ENCODE measurements at places on chromosomes 13 and 19. TPM values are rescaled to one million over a fixed set of nuclear protein-coding genes. Genes with fewer than 3 reads are reported as not detected.

DNA sequence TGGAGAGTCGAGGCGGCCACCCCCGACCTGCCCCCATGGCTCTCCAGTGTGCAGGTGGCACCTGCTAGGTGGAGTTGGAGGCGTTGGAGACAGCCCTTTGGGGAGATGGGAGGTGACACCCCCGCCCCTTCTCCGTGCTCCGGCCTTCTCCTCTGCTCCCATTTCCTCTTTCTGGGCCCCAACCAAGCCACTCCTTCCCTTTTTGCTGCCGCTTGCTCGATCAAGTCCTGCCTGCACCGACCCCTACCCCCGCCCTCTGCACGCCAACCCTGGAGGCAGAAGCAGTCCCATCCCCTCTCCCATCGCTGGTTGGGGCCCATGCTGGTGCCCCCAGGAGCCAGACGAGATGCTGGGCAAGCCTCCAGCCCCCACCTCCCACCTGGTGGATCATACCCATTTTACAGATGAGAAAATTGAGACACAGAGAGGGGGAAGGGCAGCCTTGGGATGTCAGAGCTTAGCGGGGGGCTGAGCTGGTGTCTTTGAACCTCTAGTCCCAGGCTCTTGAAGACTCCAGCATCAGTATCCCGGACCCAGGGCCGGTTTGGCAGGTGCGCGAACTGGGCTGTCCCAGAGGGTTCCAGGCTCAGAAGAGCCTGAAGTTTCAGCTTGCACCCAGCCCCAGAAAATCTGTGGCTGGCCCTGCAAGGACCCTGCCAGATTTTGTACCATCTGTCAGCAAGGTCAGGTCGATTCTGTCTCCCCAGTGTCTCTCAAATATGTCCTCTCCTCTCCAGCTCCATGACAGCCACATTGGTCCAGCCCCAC is 10.3 kb downstream of the GNA15 start:
- no peak for DNase-seq

DNA sequence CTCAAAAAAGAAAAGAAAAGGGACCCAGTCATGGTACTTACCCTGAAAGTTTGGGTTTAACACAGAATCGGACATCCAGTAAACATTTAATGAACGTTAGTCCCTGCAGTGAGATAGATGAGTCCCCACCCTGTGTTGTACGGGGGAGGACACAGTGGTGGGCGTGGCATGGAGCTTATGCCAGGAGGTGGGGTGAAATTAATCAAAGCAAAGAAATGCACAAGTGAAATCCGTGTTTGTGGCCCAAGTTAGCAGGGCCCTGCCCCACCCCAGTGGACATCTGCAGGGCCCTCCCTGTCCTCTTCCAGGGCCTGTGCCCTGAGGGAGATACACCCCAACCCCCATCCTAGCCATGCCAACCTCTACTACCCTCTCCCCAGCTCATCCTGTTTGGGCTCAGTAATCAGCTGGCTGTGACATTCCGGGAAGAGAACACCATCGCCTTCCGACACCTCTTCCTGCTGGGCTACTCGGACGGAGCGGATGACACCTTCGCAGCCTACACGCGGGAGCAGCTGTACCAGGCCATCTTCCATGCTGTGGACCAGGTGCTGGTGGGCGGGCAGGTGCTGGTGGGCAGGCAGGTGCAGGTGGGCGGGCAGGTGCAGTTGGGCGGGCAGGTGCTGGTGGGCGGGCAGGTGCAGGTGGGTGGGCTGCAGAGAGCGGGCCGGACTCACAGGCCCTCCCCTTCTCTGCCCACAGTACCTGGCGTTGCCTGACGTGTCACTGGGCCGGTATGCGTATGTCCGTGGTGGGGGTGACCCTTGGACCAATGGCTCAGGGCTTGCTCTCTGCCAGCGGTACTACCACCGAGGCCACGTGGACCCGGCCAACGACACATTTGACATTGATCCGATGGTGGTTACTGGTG is 3.9 kb downstream of the MCOLN1 start:
- no peak for DNase-seq

DNA sequence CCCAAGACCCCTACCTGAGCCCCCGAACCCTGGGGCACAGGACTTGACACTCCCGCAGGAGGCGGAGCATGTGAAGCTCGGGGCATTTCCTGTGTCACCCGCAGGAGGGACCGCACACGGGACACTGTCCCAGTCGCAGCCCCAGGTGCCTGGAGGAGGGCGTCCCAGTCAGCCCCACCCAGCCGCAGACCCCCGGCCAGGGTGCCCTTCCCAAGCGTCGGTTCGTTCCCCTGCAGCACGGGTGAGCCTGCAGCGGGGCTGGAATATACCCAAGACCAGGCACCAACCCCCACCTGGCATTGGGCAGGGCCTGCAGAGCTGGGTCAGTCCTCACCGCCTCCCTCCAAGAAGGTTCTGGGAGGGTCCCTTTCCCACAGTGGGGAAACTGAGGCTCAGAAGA is 21.6 kb downstream of the TCF3 start:
- DNase-seq: no peak

DNA sequence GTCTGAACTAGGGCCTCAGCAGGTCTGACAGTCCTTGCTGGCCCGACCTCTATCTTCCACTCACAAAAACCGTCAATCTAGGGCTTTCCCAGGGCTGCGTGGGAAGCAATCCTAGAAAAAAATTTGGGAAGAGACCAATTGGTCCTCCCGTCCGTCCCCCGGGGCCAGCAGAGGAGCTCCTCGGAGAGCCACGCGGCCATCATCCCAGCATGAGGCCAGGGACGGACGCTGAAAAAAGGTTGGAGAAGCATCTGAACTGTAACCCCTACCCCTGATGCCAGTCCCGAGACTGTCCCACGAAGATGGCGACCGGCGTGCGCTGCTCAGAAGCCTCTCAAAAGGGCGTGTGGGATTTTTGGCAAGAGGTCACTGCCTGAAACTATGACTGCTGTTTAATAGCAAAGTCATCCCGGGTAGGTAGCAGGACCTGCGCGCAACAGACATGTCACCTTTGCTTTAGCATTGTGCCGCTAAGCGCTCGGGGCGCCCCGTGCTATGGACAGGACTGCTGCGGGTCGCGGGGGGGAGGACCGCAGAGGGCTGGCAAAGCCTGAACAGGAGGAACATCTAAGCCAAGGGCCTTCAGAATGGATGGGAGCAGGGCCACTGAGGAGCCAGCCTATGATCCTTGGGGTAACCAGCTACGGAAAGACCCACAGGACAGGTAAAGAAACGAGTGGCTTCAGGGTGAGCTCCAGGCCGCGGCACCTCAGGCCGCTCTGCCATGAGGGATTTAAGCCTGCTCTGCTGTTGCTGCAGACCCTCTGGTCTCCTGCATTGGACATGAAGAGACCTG is 10.6 kb downstream of the AKAP8 start:
- no peak for DNase-seq

DNA sequence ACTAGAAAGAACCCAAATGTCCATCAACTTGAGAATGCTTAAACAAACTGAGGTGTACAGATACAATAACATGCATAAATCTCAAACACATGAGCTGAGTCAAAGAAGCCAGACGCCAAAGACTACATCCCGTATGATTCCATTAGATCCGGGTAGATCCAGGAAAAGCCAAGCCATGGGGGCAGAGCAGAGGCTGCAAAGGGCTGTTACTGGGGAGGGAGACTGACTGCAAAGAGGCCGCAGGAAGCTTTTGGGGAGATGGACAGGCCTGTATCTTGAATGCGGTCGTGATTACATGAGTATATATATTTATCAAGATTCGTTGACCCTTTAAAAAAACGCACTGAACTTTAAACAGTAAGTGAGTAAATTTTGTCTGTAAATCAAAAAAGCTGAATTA is 28.7 kb downstream of the GGACT start:
- no peak for DNase-seq

- DNase-seq: no peak
Observed at GRCh38 chr19:14655726-14656125, 18.9 kb downstream of the ADGRE3 start.

DNA sequence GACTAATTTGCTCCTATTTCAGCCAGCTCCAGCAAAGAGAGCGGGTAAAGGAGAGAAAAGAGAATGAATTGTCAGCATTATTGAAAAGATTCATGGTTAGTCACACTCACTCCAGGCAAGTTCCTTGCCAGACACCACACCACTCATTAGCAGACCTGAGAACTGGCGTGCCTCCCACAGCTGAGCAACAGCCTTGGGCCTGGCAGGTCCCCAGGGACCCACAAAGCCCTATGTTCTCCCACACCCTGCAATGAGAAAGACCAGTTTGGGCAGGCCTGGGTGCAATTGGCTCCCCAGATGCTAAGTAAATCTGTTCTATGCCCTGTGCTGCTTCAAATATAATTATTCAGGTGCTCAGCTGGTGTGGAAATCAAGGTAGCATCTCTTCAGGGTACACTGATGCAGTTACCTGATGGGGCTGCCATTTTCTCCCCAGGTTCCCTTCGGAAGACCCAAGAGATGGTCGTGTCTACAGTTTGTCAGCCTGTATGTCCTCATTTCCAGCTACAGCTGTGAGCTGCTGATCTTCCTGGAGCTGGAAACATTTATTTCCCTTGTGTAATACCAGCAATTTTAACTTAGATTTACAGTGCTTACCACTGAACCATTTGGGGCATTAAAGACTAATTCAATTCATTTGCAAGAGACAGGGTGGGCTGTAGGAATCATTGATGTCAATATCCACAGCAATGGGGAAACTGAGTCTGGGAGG is 405.0 kb downstream of the COG6 start:
- peak; percentile 81 for DNase-seq

GRCh38 chr19:43673637-43674036 is 3.7 kb upstream of the PLAUR start:
- DNase-seq: no peak

- no peak for DNase-seq
Observed at GRCh38 chr19:19224150-19224851, 12.5 kb downstream of the NCAN start.

DNA sequence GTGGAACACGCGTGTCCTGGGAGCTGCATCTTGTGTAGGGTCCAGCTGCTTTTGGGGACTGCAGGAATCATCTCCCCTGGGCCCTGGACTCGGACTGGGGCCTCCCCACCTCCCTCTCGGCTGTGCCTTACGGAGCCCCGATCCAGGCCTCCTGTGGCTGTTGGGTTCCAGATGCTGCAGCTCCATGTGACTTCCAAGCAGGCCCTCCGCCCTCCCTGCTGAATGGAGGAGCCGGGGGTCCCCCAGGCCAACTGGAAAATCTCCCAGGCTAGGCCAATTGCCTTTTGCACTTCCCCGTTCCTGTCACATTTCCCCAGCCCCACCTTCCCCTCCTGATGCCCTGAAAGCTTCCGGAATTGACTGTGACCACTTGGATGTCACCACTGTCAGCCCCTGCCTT is 6.2 kb upstream of the PGLS start:
- no peak for DNase-seq

DNA sequence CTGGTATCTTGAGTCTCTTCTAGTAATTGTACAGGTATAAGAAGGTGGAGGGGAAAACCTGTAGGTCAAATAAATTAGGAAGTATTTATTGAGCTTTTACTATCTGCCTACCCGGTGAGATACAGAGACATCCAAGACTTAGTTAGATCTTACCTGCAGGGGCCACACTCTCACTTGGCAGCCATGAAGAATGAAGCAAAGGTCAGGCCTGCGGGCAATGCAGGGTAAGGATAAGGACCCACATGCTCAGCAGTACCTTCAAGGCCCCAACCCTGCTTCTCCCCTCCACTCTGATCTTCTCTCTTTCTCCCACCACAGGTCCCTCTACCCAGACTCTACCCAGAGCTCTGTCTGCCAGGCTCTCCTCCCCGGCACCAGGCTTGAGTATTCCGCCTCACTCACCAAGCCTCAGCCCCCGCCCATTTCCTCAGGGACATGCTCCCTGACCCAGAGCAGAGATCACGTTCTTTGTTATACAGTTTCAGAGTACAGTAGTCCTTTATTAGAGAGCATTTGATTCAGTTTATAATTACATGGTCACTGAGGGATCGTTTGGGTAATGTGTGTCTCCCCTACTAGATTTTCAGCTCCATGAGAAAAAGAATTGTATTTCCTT is 18.9 kb upstream of the CLDN10 start:
- DNase-seq: no peak

DNA sequence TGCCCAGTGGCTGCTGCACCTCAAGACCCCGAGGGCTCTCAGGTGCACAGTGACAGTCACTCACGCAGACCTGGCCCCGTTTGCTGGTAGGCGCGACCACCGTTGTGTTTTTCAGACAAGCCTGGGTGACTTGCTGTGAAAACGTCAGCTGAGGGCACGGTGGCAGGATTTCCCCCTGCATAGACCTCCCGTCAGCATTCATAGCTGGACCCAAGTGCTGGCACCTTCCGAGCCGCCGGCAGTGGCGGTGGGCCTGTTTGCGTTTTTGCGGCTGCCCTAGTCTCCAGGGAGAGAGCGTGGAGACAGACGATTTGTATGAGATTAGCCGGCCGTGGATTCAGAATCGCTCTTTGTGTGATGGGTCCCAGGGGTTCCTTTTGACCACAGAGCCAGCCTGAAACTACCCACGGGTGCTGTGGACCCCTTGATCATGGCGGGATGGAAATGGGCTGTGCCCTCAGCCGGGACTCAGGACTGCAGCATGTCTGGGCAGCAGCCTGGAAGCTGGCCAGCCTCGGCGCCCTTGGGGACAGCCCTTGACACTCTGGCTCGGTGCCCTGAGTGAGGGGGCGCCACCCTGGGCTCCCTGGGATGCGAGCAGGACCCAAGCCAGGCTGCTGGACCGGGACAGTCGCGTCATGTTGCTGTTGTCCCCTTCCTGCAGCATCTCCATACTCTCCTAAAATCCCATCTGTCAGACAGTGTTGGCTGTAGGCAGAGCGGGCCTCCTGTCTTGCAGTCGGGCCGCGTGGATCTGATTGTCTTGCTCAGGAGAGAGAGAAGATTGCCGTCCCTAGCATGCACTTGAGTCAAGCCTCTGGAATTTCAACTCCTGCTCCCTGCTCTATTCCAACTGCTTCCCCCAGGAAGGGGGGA is 8.6 kb downstream of the KDM4B start:
- DNase-seq: no peak

DNA sequence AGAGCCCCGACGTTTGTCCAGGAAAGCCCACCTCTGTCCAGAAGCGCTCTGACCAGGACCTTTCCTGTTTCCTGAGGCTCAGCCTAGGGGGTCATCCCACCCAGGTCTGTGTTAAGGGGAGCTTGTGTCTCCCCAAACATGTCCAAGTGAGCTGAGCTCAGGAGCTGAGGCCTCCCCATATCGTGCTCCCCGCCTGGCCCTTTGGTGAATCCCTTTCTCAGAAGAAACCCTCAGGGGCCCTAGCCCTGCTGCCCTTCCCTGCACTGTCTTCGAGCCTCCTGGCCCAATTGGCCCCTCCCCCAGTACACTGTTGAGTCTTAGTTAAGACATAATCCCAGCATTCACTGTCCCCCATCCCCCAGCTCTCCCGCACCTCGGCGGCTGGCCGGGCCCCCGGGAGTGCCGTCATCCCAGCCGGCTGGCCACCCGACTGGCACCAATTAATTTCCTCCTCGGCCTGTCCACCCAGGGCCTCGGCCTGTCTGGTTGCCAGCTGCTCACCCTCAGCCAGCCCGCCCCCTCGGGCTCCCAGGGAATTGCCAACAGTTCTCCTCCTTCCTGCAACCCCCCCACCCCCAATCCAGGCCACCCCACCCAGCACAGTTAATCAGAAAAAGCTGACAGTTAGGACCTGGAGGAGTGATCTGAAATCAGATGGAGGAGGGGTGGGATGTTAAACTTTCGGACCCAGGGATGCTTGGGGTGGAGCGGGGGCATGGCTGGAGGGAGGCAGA is 13.6 kb downstream of the IER2 start:
- DNase-seq: peak; percentile 97

Gene PCCA
- total RNA-seq: 10.3 TPM

Gene DENND1C
- not detected for total RNA-seq

Gene SHANK1
- 3.9 TPM for total RNA-seq

Gene ANKRD24
- under 0.01 TPM for total RNA-seq

Gene CEP89
- total RNA-seq: 22.9 TPM

Gene DHDH
- total RNA-seq: not detected

Gene SPC24
- total RNA-seq: 57.7 TPM

Gene PPM1N
- 1.8 TPM for total RNA-seq

Gene SLC25A23
- total RNA-seq: 17.5 TPM

All from RPMI7951 (cell line).